T-cell (primary cell): ENCODE measurements at places on chromosomes 3 and 15. TPM values are rescaled to one million over a fixed set of nuclear protein-coding genes. Genes with fewer than 3 reads are reported as not detected.

The GOLGA6A gene
- total RNA-seq: not detected

The KLF13 gene
- 327 TPM for total RNA-seq

The COL6A5 gene
- not detected for total RNA-seq

The CTXN2 gene
- total RNA-seq: not detected

The GOLGA8S gene
- total RNA-seq: 0.41 TPM

The SPINK8 gene
- not detected for total RNA-seq

The GPD1L gene
- 20.2 TPM for total RNA-seq

The PLCL2 gene
- total RNA-seq: 68.1 TPM

The GCNT3 gene
- total RNA-seq: 0.29 TPM

The PPP2R3A gene
- total RNA-seq: 0.95 TPM

The HRG gene
- not detected for total RNA-seq

The MAPK6 gene
- 32.8 TPM for total RNA-seq

The NANOGP8 gene
- total RNA-seq: not detected

The TMCO5A gene
- not detected for total RNA-seq

The KCNAB1 gene
- 0.15 TPM for total RNA-seq

The MYO5A gene
- 30.2 TPM for total RNA-seq

The KY gene
- not detected for total RNA-seq

The KLHL40 gene
- total RNA-seq: not detected

The ZBTB47 gene
- 0.93 TPM for total RNA-seq

The INKA1 gene
- 2.1 TPM for total RNA-seq

The GPR156 gene
- 0.23 TPM for total RNA-seq

The KAT2B gene
- 88.8 TPM for total RNA-seq

The SPESP1 gene
- not detected for total RNA-seq

The FAIM gene
- total RNA-seq: 4.4 TPM

The FANCD2 gene
- 15.4 TPM for total RNA-seq

The B3GALNT1 gene
- total RNA-seq: 0.54 TPM

The ACAP2 gene
- total RNA-seq: 63.6 TPM

The RLBP1 gene
- total RNA-seq: not detected

The SNX33 gene
- total RNA-seq: 2.5 TPM

The HACD2 gene
- 20.4 TPM for total RNA-seq

The SUSD5 gene
- total RNA-seq: not detected

The FSTL1 gene
- 1.8 TPM for total RNA-seq

The SLC2A2 gene
- total RNA-seq: not detected

The SAMMSON gene
- not detected for total RNA-seq

The U2SURP gene
- 148 TPM for total RNA-seq

The SNX22 gene
- 0.58 TPM for total RNA-seq

The NMB gene
- 2.9 TPM for total RNA-seq

The ADCY5 gene
- not detected for total RNA-seq

The ANKRD63 gene
- not detected for total RNA-seq

The RTP1 gene
- total RNA-seq: not detected
